RCC 7860 (cell line): ENCODE measurements at places on chromosomes 5 and 9.
A peak's percentile ranks its signal among the peaks of the same experiment; 100 is the strongest.

DNA sequence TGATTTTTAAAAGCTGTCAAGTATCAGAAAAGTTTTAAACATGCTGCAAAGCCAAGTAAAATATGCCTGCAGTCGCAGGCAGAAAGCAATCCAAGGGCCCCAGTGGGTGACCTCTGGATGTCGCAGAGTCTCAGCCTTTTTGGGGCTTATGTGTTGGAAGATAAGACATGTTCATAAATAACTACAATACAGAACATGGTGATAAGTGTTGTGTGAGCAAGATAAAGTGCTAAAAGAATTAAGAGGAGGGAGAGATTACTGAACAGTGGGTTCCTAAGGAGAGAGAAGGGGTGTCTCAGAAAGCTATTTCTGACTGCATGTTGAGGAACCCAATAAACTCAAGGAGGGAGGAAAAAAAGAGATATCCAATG, 78.9 kb upstream of the ADRB2 start:
- DNase-seq, result no peak

DNA sequence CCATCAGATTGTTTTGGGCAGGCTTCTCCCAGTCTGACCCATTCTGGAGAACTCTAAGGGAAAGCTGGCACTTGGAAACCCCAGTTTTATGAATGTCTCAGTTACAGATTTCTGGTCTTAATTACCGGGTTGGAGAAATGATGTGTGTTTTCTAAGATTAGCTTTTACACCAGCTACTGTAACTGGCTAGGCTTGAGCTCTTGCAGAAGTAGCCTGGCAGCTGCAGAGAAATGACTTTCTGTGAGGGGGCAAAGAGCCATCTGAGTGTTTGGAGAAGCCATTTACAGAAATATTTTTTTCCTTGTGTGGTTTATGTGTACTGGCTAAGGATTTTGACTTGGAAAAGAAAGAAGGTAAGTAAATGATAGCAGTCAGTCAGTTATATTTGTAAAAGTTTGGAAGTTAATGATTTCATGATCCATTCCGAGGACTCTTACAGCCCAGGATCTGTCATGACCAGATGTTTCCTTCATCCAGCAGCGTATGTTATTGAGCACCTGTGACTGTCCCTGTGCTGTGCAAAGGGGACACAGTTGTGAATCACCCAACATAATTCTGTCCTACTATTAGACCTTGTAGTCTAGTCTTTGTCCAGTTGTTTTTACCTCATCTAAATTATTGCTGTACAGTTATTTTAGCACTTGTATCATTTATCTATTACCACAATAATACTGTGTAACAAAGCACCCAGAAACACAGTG, 53.7 kb upstream of the GDNF start:
- no peak for DNase-seq

DNA sequence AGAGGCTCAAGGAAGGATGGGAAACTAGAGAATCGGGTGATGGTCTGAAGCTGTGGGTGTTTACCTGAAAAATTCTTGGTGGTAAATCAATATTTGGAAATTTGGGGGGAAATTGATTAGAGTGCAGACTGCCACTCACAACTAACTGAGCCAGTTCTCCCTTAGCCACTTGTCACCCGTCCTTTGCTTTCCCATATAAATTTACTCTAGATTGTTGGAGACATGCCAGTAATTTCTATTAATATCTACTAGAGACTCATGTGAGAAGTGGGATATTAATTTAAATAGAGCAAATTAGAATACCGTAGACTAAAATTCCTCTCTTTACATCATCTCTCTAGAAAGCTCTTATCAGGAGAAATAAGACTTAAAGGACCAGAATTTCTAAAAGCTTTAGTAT, 471.3 kb upstream of the DAB2 start:
- DNase-seq, result no peak

DNA sequence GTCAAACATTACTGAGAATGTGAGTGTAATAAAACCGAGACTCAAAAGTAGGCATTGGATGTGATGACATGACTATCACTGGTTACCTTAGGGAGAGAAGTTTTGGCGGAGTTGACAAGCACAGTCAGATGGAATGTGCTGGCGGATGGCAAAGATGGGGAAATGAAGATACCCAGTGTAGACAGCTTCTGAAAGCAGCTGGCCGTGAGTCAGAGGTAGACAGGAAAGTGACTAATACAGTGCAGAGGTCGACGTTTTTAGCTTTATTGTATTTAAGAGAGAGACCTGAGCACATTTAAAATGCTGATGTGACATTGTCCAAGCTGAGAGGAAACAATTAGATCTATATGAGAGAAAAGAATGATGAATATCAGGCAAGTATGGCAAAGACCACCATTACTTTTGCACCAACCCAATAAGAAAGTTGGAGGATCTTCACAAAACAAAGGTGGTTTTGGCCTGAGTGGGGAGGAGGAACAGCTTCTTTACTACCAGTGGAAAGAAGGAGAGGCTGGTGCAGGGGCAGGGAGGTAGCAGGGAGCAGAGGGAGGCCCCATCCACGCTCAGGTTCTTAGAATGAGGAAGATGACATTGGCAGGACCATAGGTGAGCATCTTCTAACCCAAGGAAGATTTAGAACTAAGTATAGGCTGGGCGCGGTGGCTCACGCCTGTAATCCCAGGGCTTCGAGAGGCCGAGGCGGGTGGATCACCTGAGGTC, 36.7 kb upstream of the KCNIP1 start:
- peak; percentile 93 for DNase-seq

- DNase-seq, result no peak
These were observed 268.7 kb downstream of the AOPEP start for GRCh38 chr9:94995048-94995693.

DNA sequence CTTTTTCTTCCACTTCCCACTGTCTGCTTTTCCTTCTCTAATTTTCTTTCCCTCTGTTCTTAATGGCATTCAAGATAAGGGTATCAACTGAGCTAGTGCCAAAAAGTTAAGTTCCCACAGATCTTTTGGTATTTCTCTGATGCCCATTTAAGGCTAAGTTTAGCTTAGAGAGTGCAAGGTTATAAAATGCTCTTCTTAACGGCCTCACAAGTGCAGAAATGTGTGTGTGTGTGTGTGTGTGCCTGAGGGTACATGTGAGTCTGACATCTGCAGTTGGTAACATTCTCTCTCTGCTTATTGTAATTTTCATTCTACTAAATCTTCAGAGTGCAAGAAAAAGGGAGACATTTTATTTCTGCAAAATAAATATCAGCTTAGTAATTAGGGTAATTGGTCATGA, 24.2 kb downstream of the FBN2 start:
- no peak for DNase-seq

GRCh38 chr5:147479949-147480348, 29.9 kb downstream of the DPYSL3 start:
- peak; percentile 77 for DNase-seq

DNA sequence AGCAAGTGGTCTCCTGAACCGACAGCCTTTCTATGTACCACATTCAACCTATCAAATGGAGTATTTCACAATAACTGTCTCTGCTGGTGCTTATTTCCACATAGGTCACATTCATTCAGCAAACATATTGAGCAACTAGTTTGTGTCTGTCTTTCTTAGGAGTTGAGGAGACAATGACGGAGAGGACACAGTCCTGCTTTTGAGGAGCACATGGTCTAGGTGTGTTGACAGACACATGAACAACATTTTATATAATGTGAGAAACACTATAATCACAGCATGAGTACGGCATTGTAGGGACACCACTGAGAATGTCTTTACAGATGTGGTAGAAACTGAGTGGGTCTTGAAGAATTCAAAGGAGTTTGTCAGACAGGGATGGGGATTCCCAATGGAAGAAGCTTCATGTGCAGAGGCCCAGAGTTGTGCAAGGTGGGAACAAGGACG, 28.5 kb downstream of the NFIL3 start:
- no peak for DNase-seq

- DNase-seq, result no peak
These were observed 508.0 kb downstream of the GADD45G start for GRCh38 chr9:90112788-90113187.

DNA sequence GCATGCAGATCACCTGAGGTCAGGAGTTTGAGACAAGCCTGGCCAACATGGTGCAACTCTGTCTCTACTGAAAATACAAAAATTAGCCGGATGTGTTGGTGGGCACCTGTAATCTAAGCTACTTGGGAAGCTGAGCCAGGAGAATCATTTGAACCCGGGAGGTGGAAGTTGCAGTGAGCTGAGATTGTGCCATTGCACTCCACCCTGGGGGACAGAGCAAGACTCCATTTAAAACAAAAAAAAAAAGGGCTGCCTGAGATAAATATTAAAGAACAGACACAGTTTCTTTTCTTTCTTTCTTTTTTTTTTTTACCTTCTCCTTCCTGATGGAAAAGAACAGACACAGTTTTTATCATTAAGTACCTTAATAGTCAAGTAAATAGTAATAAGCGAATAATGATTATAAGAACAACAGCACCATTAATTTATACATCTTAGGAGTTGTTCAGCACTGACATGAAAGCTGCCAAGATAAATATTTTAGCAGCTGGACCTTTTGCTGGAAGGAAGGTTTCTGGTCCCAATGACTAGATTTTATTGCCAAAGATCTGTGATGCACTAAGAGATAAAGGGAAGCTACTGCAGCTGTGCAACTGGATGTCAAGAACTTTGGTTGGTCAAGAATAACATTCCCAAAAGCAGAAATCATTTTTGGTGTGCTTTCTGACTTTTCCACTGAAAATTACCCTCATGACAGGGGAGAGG, 7.0 kb downstream of the CENPP start:
- DNase-seq, result no peak

DNA sequence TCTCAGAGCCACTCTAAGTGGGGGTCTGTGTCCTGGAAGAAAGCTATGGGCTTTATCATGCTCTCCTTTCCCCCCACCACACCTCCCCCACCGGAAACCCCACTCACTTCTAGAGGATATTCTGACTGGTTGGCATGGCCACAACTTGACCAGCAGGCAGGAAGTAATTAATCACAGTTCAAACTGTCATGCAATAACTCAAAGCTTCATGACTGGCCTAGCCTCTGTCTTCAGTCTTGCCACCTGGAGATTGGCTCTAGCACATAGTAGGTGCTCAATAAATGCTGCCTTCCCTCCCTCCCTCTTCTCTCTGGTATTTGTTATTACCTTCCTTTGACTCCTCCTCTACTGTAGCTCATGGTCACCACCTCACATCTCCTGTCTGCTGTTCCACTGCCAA, 124.7 kb downstream of the GABBR2 start:
- DNase-seq, result no peak

GRCh38 chr9:120944434-120944843, 17.8 kb upstream of the TRAF1 start:
- DNase-seq, result no peak

GRCh38 chr5:58851571-58851970, 268.7 kb downstream of the RAB3C start:
- DNase-seq, result no peak

DNA sequence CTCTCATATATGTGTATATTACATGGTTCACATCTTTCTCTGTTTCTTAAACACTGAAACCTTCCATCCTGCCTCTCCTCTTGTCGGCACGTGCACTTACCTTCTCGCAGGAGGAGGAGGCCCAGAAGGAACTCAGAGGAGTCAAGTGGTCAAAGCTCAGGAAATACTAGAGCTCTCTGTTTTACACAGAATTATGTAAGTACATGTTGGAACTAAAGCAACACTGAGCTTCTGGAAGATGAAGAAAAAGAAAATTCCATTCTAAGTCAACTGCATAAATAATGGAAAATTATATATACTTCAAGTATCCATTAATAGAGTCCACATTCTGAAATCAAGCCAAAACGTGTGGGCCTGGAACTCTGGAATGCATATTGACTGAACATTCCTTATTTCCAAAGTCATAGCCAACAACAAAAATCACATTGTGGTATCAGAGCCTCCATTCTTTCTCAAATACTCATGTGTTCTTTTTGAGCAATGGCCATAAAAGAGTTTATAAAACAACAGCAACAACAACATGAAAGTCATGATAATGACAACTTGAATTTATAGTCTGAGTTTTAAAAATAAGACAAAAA, 121.5 kb upstream of the RAI14 start:
- DNase-seq, result peak; percentile 29

GRCh38 chr5:151239237-151239861, 13.6 kb upstream of the GM2A start:
- no peak for DNase-seq

DNA sequence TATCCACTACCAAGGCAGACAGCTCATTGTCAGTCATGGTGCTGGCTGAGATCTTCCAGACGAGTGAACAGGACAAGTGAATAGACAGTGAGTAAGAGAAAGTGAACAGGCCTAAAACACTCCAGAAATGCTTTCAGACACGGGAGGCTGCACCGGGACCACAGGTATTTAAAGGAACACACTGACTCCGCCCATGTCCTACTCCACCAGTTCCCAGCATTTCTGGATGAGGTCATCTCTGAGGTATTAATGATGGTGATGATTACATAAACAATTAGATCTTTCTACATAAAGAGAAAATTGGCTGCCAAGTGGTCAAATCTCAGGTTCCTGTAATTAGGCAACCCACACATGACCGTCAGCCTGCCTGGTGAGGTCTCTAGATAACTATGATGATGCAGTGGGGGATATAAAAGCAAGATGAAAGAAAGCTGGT, at the start of gene ACTBL2:
Gene ACTBL2 (minus strand): TSS at position 141 of the 436 bp plus-strand sequence. CDS start 104 bp downstream, at position 37.
- DNase-seq, result peak; percentile 95

- DNase-seq, result peak; percentile 86
These were observed 9.1 kb upstream of the RFK start for GRCh38 chr9:76403352-76403751.

DNA sequence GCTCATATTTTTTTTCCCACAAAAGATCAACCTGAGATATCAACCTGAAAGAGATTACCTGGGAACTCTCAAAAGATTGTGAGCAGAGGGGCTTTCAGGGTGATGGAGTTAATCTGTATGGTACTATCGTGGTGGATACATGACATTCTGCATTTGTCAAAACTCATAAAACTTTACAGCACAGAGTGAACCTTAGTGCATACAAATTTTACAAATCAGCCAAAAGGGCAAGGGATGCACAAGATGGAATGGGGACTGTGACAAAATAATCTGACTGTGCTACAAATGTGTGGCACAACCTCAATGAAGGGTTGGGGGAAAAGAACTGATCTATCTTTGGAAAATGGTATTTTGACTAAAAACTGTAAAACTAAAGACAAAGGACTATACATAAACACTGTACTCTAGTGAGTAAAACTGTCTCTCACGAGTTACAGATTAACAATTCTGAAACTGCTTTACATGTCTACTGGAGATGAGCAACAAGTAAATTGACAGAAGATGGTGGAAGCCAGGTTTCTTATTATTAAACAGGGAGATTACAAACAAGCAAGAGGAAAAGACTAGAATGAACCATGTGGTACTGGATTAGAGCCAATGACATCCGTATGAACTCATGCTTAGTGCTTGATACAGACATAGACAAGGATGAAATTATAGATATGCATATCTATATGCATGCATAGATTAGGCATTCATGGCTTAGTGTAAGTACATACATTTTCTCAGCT, 24.8 kb upstream of the RLN1 start:
- no peak for DNase-seq

DNA sequence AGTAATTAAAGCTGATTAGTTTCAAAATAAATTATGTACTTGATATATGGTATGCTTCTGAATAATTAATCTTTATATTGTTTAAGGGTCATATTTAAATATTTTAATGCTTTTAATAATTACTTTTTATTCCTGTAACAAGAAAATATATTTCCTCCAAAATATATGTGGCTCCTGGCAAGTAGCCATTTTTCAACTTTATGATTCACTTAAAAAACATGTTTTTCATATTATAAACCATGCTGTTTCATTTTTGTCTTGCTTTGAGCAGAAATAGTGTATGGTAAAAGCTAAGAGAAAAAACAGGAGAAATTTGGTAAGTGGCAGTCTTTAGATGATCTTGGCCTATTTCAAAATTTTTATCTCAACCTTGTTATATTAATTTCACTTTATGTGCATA, 14.6 kb downstream of the SPATA9 start:
- DNase-seq, result no peak

GRCh38 chr5:173809014-173809413, 79.1 kb upstream of the CPEB4 start:
- no peak for DNase-seq
